GM12891 (cell line): ENCODE measurements at places on chromosomes 16 and 17.

DNA sequence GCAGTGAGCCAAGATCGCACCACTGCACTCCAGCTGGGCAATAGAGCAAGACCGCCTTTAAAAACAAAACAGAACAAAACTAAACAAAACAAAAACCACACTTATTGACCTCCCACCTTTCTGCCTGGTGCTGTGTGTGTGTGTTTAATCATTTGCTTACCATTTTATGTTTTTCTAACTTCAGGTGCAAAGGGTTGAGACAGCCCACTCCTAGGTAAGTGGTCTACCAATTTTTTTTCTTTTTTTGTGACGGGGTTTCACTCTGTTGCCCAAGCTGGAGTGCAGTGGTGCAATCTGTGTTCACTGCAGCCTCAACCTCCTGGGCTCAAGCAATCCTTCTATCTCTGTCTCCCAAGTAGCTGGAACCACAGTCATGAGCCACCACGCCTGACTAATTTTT lies 65.8 kb downstream of the SALL1 start:
- DNase-seq = no peak

- DNase-seq = no peak
Observed at GRCh38 chr16:79754501-79754900, 154.0 kb upstream of the MAF start.

GRCh38 chr16:88856122-88856827 lies 472 bp downstream of the GALNS start:
- DNase-seq = no peak

GRCh38 chr16:873243-873661 lies 72.7 kb upstream of the GNG13 start:
- no peak for DNase-seq

DNA sequence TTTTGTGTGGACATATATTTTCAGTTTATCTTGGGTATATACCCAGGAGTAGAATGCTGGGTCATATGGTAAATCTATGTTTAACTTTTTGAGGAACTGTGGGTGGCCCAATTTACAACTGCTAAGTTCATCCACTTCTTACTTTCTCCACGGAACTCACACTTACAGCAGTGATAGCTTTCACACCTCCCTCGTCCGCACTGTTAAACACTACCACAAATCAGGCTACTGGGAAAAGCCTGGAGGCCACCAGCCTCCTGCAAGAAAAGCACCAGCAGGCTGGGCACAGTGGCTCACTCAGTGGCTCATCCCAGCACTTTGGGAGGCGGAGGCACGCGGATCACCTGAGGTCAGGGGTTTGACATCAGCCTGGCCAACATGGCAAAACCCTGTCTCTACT lies 14.7 kb upstream of the ZG16 start:
- DNase-seq = no peak

- DNase-seq = no peak
Observed at GRCh38 chr17:67659028-67659427, 58.7 kb upstream of the NOL11 start.

GRCh38 chr17:45018514-45018847 lies 33.0 kb downstream of the DCAKD start:
- DNase-seq = no peak

DNA sequence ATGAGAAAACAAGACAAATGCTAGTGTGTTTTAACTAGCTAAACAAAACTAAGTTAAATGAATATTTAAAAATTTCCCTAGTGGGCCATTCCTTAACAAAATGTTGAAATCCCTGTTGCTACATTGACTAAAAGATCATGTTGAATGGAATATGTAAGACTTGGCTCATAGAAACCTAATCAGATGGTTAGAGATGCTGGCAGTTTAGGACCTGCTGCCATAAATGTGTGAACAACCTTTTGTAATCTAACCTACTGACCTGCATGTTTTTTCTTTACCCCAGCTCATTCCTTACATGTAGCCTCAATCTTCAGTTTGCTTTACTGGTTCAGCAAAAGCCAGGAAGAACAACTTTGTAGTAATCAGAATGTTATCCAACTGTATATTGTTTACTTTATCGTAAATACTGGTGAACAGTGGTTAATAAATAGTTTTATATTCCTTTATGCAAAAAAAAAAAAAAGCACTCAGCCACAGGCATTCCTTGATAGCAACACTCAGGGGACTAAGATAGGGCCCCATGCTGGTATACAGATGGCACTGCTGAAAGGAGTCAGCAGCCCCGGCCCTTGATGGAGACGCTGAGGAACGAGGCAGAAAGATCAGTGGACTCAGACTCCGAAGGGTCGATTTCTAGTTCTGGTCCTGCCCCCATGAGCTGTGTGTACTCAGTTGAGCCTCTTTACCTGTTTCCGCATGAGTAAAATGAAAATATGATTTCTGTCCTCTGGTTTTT lies 78.2 kb downstream of the MARF1 start:
- no peak for DNase-seq

- DNase-seq = no peak
Observed at GRCh38 chr16:79349803-79350202, 250.7 kb downstream of the MAF start.

GRCh38 chr17:19578545-19578944 lies 44.9 kb downstream of the SLC47A1 start:
- no peak for DNase-seq

DNA sequence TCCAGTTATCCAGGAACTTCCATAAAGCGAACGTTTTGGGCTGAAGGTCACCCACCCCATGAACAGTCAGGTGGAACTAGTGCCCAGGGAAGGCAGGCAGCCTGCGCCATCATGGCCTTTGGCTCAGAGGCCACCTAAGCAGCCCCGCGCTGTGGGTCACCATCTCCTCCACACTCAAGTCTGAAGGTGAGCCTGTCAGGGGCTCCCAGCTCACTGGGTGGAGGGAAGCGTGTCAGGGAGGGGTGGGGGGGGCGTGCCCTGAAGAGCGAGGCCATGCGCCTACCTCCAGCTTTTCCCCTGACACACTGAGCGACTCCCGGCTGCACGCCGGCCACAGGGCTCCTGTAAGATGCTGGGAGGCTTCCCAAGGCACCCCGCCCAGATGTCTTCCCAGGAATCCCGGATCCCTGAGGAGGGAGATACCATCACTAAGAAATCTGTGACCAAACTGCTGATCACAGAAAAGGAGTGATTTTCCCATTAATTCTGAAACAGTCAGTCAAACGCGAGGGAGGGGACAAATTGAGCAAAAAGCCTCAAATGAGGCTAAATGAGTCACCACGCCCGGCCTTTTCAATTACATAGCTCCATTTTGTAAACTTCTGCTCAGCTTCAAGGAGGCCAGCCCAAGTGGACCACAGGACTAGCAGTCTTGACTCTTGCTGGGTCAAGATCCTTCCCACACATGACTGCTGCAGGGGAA lies 26.5 kb upstream of the SLC25A19 start:
- DNase-seq = peak; percentile 27

GRCh38 chr17:42163113-42163512 lies 8.3 kb upstream of the RAB5C start:
- DNase-seq = no peak

- no peak for DNase-seq
Observed at GRCh38 chr17:77193653-77194052, 52.9 kb downstream of the SEC14L1 start.

GRCh38 chr16:88504489-88505404 lies 51.7 kb downstream of the ZFPM1 start:
- DNase-seq = no peak

DNA sequence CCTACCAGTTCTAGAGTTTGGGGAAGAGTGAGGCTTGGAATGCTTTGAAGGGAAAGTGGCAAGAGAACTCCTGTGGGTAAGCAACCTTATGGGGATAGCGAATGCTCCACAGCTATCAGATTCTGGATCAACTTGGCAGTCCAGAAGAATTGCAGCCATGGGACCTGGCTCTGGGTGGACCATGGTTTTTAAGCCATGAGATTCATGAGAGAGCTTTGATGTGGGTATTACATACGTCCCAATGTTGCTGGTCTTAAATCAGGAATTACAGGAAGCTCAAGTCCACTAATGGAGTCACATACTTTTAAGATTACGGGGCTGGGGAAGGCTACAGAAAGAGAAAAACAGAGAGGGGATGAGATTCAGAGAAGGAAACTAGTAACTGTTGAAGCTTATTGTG lies 142.5 kb upstream of the ELAC2 start:
- no peak for DNase-seq

DNA sequence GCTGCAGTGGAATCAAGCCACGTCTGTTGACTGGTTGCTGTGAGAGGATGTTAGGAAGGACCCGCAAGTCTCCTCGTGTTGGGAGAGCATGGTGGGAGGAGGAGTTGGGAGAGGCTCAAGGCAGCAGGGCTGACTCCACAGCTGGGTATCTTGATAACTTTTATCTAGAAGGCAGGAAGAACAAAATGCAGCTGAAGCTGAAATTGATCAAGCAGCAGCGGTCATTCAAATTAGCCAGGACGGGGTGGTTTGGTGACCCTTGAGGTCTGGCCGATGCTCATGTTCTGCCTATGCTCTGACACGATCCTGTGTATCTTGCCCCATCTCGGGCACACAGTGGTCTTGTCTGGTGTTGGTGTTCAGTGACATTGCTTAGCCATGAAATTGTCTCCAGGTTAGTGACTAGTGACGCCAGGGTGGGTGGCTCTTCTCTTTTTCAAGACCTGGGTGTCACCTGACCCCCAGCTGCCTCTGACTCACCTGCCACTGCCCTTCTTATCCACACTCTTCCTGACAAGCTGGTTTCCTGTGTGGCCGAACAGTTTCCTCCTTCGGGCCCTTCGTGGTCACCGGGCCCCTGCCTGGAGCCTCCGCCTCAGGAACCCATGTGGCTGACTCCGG lies 19.1 kb downstream of the NPTX1 start:
- no peak for DNase-seq

GRCh38 chr17:76071531-76072147 lies 678 bp downstream of the SRP68 start:
- DNase-seq = no peak

- DNase-seq = no peak
Observed at GRCh38 chr17:41351177-41351576, 549 bp upstream of the KRT33A start.

DNA sequence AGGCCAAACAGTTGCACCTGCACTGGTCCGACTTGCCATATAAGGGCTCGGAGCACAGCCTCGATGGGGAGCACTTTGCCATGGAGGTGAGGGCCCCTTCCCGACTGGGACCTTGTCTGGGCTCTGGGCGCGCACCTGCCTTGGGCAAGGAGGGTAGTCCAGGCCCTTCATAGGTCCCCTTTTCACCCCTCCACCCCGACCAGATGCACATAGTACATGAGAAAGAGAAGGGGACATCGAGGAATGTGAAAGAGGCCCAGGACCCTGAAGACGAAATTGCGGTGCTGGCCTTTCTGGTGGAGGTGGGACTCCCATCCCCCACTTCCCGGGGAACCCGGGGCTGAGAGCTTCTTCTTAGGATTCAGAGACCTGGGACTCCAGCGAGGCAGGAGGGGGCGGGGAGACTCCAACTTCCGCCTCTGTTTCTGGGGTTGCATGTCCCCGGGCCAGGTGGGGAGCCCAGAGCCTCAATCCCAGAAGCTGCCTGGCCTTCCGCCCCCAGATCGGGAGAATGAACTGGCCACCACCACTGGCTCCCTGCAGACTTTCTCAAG lies 7.8 kb downstream of the CA4 start:
- no peak for DNase-seq

DNA sequence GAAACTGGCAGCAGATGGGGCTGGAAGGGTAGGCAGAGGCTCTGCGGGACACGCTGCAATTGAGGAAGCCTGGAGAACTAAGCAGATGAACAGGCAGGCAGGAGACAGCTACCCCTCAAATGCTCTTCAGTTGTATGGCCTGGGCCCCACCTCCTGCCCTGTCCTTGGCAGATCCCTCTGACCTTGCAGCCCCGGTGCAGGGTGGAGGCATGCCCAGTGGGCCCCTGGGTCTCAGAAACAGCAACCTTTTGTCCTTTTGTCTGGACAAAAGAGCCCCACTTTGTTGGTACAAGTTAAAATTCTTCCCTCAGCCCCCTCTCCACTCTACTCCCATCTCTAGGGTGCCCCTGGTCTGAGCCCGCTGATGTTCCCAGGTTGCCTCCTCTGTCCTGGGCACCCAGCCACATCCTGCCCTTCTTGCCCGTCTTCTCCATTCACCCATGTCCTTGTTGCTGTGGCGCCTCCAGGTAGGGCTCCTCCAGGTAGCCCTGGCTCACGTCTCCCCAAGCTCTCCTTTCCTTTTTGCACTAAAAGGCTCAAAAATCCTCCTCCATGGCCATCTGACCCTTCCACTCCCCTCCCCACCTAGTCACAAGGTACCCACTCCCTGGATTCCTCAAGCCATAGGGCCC lies 136.8 kb downstream of the CLEC16A start:
- no peak for DNase-seq

DNA sequence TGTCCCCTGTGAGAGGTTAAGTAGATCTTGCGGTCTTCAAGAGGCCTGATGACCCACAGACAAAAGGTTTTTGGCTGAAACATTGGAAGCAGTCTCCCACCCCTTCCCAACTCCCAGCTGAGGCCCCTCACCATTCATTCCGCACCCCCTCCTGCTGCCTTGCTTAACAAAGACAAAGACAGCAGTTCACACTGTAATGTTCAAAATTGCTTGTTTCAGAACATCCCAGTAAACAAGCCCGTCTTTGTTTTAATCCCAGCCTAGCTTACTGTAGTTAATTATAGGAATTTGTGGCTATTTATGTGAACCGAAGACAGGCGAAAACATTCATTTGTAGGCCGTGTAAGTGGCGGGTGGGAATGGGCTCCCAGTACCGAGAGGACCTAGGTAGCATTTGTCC lies 55.7 kb downstream of the IRX5 start:
- no peak for DNase-seq

GRCh38 chr16:9372934-9373890 lies 281.8 kb downstream of the HAPSTR1 start:
- DNase-seq = no peak

DNA sequence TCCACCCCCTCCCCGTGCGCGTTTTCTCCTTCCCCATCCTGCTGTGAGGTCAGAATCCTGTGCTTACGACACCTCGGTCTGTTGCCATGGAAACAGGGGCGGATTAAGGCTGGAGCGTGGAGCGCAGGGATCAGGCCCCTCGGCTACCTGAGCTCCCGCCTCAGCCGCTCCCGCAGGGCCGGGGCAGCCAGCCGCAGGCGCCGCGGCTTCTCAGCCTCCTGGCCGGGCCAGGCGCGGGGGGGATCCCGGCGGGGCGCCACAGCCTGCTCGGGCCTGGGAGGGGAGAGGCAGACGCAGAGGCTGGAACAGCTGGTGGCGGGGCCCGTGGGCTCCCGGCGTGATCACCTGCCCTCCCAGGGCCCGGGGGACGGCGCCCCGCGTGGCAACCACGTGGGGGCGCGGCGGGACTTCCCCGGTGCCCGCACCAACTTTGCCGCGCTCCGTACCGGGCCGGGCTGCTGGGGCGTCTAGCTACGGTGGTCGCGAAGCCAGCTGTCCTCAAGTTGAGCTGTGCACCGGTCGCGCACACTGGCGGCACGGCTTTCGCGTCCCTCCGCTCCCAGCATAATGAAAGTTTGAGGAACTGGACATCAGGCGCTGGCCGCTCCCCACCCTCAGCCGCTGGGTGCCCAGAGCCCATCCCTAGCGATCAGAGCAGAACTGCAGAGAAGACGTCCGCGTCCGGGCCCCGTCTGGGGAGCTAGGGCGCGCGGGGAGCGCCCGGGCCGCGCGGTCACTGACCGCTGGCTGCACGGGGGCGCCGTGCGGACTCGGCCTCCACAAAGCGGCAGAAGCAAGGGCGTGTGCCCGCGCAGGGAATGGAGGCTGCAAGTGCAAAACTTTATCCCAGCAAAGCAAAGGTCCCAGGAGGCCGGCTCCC lies 1.2 kb downstream of the RTN4RL1 start:
- DNase-seq = no peak

- DNase-seq = no peak
Observed at GRCh38 chr16:80023865-80024264, 423.3 kb upstream of the MAF start.

GRCh38 chr16:48903039-48903438 lies 293.1 kb upstream of the N4BP1 start:
- no peak for DNase-seq
